Omental fat pad (tissue), 4 donors: ENCODE measurements at places on chromosomes 7 and 10.

GRCh38 chr7:116630357-116630756 lies 41.6 kb upstream of the MET start:
- DNase-seq: no peak

GRCh38 chr10:69498711-69499471 lies 47.6 kb downstream of the TSPAN15 start:
- DNase-seq: no peak

- DNase-seq: no peak
Measured at GRCh38 chr7:93202594-93203250, 23.5 kb downstream of the HEPACAM2 start.

DNA sequence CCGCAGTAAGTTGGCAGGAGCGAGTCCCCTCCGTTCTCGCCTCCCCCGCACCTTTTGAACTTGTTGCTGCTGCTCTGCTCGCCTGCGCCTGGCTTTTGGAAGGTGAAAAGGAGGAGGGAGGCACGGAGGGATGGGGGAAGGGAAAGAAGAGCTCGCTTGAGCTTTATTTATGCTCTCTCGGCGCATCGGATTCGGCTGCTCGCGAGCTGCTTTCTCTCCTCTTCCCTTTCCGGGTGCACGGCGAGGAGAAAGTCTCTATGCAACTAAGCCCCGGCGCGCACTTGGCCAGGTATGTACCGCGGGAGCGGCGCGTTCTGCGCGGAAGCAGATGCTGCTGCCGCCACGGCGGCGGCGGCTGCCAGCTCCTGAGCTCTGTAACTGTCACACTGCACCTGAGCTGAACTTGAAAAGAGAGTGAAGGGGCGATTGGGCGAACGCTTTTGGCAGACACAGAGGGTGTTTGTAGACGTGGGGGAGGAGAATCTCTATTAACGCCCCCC lies 551 bp downstream of the KCND2 start:
- DNase-seq: no peak

DNA sequence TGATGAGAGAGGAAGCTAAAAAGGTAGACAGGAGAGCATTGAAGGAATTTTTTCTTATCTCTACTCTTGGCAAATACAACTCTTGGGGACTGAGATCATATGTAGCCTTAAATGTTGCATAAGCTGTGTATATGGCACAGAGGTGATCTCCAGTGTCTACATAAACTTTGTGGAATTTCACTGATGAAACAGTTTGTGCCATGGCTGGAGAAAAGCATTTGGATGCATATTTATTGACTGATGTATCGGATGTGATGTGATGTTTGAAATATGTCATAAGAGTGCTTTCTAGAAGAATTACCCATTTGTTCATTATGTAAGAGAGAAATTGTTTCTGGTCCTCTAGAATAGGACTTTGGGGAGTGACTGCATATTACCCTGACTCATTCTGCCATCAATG lies 244.9 kb upstream of the LRRTM3 start:
- DNase-seq: no peak

- DNase-seq: peak; percentile 63
Measured at GRCh38 chr7:151782598-151783448, 94.1 kb downstream of the PRKAG2 start.

- DNase-seq: no peak
Measured at GRCh38 chr10:122499491-122499941, 38.2 kb downstream of the HTRA1 start.

- no peak for DNase-seq
Measured at GRCh38 chr10:23370106-23370505, 25.5 kb upstream of the C10orf67 start.

DNA sequence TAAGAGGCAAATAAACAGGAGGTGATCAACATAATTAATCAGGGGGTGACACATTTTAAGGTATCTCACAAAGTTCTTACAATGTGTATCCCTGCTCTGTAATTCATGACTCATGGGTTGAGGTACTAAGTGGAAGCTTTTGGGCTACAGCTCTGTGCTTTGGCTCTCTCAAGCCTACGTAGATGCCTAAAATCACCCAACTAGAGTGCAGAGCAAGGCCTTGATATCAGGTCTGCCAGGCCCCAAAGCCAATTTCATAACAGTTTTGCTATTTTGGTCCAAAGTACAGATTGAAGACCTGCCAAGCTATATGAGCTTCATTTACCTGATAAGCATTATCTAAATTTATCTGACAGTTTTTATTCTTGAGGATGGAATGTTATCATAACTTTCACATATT lies 175.3 kb upstream of the BET1 start:
- DNase-seq: no peak

DNA sequence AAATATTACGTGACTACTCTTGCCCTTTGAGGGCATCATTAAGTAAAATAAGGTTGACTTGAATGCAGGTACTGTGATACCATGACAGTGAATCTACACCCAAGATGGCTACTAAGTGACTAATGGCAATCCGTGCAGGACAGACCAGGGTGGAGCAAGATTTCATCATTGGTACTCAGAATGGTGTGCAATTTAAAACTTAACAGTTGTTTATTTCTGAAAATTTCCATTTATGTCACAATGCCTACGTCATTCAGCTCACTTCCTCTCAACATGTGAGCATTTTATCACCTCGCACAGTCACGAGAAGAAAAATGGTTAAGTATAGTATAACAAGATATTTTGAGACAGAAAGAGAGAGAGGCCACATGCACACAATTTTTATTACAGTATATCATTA lies 50.3 kb upstream of the MET start:
- DNase-seq: no peak

GRCh38 chr10:118342638-118343020 lies 505 bp upstream of the FAM204A start:
- DNase-seq: no peak

GRCh38 chr7:119967221-119967620 lies 305.8 kb upstream of the KCND2 start:
- DNase-seq: no peak

DNA sequence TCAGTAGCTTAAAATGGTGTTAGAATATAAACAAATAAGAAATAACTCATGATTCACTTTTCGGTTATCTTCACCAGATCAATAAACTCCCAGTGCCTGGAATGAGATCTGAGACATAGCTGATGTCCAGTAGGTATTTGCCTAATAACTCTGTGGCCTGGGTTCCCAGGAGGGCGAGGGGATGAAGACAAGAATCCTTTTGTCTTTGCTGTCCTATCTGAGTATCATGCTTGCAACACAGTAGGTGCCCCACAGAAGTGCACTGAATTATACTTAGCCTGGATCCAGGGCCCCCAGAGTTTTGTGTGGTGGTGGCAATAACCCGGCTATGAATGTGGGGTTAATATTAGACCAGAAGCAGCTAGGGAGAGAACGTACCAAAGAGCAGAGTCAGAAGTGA lies 350.1 kb upstream of the AOAH start:
- no peak for DNase-seq

GRCh38 chr7:114539575-114539974 lies 125.0 kb downstream of the FOXP2 start:
- DNase-seq: no peak

DNA sequence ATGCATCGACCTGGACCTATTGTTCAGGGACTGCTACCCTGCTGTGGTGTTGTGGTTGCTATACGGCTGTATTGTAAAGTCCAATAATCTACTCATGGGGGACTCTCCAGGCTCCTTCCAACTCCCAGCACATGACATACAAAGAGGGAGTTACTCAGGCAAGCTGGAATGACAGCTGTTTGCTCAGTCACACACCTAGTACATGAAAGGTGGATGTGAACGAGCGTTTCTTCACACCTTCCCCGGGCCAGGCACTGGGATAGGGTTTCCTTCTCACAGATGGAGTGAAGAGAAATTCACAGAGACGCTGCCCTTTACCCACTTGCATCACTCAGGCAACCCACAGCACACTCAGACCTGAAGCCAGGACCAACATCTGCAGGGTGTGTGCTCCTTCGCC lies 215.7 kb downstream of the TNS3 start:
- no peak for DNase-seq

DNA sequence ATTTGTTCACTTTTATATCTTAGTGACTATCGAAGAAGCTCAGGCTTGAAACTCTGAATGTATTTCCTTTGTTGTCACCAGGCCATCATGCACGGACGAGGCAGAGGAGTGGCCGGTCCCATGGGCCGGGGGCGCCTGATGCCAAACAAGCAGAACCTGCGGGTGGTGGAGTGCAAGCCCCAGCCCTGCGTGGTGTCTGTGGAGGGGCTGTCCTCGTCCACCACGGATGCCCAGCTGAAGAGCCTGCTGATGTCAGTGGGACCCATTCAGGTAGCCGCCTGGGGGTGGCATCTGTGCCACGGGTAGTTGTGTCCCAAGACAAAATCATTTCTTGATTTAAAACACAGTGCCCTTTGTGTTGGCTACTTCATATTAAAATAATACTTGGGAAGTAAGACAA lies 45.9 kb downstream of the SHH start:
- DNase-seq: no peak

GRCh38 chr7:1666317-1666822 lies 3.7 kb upstream of the ELFN1 start:
- peak; percentile 16 for DNase-seq

- DNase-seq: no peak
Measured at GRCh38 chr7:155467846-155468784, 10.2 kb downstream of the EN2 start.

GRCh38 chr10:129605266-129605985 lies 138.4 kb downstream of the MGMT start:
- no peak for DNase-seq

GRCh38 chr10:43166207-43166879 lies 28.1 kb downstream of the CSGALNACT2 start:
- DNase-seq: no peak

DNA sequence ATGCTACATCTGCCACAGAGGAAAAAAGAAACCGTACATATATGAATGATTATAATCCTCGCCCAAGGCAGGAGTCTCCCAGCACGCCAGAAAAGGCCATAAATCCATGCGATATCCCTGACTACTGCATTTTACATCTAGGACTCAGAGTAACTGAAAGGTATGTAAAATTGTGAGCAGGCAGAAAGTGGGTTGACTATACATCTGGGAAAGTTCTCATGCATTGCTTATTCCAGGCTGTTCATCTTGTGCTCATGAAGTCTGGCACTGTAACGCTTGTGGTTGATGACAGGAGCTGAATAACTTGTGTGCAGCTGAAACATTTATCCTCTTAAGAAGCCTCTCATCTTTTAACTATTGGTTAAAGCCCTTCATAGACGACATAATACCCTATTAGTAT lies 193.4 kb upstream of the STEAP4 start:
- no peak for DNase-seq

GRCh38 chr10:82827901-82828300 lies 952.9 kb downstream of the NRG3 start:
- no peak for DNase-seq

DNA sequence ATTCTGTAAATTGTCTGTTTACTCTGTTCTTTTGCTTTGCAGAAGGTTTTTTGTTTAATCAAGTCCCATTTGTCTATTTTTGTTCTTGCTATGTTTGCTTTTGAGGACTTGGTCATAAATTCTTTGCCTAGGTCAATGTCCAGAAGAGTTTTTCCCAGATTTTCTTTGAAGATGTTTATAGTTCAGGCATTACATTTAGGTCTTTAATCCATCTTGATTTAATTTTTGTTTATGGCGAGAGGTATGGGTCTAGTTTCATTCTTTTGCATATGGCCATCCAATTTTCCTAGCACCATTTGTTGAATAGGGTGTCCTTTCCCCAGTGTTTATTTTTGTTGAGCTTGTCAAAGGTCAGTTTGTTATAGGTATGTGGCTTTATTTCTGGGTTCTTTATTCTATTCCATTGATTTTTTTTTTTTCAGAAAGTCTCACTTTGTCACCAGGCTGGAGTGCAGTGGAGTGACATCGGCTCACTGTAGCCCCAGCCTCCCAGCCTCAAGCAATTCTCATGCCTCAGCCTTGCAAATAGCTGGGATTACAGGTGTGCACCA lies 11.6 kb upstream of the ENTPD7 start:
- DNase-seq: no peak

DNA sequence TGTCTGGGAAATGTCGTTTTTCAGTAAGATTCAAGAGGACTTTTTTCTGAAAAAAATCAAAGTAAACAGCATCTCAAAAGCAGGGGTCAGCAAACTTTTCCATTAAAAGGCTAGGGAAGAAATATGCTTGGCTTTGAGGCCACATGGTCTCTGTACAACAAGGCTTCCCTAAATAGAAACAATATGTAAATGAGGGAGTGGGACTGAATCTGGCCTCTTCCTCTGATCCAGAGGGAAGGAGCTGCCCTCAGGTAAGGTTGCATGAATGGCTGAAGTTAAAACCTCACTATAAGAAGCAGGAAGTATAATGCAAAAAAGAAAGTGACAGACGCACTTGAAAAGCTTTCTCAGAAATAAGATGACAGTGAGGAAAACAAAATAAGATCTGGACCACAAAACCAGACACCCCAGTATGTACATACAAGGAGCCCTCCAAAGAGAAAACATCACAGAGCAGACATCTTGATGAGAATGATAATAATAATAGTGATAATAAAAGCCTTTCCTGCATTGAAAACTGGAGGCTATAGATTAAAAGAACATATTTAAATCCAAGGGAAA lies 115.2 kb downstream of the PLXNA4 start:
- DNase-seq: no peak

DNA sequence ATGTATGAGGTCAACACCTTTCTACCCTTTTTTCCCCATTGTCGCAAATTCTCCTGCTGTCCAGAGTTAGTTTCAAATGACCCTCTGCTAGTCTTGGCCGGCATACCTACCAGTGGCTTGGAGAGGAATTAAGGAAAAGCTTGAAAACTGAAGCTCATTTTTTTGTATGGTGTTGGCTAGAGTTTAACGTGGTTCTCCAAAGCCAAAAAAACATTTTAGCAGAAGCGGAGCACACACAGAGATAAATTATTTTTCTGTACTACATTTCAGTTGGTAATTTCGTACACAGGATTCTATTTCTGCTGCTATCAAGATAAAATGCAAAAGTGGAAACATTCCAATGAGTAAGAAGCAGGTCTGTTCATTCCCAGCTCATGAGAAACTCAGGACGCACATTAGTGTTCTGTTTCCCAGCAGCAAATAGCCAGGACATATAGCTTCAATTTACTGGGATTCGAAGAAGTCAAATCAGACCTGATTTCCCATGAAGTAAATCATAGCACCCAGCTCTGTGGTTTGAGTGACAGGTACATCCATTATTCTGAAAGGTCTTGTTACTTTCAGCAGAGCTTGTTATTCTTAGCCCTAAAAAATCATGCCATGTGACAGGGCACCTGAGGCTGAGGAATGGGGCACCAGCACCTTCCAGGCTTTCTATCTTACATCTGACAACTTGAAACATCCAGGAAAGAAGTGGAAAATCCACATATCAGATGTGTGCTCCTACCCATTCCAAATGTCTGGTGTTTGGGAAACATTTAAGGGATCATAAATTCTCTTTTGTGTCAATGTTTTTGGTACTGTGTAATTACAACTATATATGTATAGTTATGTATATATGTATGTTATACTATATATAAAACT lies 215.9 kb upstream of the C7orf33 start:
- no peak for DNase-seq

DNA sequence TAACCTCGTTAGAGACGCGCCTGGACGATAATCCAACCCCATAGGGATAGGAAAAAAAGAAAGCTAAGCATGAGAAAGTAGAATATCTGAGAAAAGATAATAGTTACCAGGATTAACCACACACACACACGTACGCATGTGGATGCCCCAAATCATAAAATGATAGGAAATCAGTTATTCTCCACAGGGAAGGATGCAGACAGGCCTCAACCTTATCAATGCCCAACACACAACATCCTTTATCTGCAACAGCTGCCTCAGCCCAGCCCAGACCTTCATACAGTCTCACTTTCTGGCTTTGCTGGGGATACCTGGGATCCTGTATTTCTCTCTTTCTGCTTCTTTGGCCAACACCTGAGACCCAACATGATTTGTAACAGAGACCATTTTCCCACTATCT lies 123.0 kb downstream of the NOC3L start:
- no peak for DNase-seq
